ENCODE measurements at places on chromosomes 11 and 22. TPM values are rescaled to one million over a fixed set of nuclear protein-coding genes. Genes with fewer than 3 reads are reported as not detected.

DNA sequence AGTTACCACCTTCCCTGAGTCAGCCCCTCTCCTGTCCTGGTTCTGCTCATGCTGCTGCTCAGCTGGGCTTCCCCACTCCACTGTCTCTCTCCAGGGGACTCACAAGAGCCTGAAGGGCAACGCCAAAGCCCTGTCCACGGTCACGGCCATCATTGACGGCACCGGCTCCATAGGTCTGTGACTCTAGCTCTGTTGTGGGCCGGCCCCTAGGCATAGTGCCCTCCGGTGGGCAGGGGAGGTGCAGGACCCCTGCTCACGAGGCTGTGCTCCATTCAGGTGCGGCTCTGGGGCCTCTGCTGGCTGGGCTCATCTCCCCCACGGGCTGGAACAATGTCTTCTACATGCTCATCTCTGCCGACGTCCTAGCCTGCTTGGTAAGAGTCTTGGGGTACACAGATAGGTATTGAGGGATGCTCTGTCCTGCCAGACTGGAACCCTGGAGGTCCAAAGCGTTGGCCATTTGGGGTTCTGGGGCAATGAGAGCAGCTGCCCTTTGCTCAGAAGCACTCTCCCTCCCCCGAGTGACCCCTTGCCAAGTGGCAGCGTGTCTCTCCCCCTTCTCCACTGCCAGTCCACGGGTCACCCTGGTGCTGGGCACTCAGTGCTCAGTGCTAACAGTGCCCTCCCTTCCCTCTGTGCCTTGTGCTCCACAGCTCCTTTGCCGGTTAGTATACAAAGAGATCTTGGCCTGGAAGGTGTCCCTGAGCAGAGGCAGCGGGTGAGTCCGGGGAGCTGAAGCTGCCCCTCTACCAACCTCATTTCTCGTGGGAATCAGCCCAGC is 22.4 kb downstream of the SLC37A2 start:
- no peak for DNase-seq

GRCh38 chr11:1912289-1912878 is 7.1 kb upstream of the TNNT3 start:
- peak; percentile 80 for DNase-seq

DNA sequence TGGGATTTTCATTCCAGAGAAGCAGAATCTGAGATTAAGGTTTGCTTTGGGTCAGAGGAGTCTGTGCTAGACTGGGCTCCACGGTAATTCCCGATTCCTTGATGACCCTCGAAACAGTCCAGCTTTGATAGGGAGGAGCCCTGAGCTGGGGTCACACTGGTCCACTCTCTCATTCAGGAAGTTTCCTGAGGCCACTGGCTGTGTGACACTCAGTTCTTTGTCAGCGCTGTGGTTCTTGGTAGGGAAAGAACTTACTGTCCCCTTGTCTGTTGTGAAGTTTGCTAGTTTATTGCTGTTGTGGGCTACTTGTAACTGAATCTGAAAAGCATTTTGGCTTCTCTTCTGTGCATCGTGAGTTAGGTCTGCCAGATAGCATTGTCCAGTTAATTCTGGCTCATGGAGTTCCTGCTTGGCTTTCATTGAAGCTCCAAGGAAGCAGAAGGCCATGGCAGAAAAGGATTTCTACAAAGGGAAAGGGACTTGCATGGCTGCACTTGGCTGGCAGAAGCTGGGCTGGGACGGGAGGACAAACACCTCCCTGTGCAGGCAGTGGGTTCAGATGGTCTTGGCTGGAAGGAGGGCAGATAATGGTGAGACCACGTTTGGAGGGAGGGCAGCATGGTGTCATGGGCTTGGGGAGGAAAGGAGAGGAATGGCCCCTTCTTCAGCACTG is 23.3 kb downstream of the BCR start:
- no peak for DNase-seq

DNA sequence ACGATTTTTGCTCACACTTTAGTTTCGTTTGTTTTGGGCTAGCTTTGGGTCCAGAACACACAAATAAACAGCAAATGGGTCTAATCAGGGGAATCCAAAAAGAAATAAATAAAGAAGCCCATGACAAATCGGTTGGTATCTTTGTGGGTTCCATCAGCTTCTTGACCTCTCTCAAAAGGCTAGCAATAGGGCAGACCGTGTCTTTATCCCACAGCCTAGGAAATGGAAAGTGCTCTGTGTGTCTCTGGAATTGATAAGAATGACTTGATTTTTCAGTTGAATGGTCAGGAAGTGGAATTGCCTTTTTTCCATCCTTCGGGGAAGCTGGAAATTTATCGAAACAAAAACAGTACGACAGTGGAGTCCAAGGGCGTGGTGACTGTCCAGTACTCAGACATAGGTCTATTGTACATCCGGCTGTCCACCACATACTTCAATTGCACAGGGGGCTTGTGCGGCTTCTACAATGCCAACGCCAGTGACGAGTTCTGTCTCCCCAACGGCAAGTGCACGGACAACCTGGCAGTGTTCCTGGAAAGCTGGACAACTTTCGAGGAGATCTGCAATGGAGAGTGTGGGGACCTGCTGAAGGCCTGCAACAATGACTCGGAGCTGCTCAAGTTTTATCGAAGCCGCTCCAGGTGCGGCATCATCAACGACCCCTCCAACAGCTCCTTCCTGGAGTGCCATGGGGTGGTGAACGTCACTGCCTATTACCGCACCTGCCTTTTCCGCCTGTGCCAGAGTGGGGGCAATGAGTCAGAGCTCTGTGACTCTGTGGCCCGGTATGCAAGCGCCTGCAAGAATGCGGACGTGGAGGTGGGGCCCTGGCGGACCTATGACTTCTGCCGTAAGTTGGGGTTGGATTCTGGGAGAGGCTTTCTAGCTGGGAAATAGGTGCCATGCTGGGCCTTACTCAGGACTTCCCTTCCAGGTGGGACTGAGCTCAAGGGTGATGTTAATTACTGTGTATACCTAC is 28.6 kb downstream of the TECTA start:
- DNase-seq: no peak

DNA sequence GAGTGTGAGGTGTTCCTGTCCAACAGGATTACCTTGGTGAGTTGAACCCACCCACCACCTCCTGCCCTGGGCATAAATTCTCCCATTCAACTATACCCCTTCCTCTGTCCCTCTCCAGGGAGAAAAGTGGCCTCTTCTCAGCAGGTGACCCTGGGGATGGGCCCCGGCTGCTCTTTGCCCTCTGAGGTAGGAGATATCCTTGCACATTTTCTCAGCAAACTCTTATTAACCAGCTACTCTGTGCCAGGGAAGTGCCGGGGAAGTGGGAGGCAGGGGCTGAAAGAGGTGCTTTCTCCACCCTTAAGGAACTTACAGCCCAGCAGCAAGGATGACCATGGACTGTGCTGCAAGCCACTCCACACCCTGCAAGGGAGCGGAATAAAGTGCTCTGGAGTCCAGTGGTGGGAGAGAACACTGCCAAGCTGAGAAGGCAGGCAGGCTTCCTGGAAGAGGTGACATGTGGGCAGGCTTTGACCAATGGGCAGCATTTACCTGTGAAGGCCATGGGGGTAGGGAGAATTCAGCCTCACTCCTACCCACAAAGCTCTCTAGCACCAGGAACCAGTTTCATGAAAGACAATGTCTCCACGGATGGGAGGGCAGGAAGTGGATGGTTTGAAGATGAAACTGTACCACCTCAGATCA is 21.9 kb upstream of the OAF start:
- no peak for DNase-seq

DNA sequence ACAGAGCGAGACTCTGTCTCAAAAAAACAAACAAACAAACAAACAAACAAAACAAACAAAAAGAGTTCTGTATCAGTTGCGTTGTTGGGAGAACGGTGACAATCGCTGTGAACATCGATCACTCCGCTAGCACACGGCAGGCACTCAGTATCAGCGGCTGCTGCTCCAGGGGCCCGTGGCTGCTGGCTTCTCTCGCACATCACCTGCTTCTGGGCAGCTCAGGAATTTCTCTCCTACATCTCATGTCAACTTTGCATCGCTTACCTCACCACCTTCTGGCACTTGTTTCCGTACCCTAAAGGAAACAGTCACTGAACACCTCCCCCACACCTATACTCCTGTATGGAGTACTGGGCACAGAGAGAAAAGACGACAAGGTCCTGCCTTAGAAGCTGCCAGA is 70.3 kb upstream of the WNT7B start:
- DNase-seq: no peak

- DNase-seq: no peak
These were observed 132.7 kb downstream of the FAT3 start for GRCh38 chr11:92357344-92357743.

GRCh38 chr11:45860348-45860747 is 13.1 kb downstream of the CRY2 start:
- no peak for DNase-seq

DNA sequence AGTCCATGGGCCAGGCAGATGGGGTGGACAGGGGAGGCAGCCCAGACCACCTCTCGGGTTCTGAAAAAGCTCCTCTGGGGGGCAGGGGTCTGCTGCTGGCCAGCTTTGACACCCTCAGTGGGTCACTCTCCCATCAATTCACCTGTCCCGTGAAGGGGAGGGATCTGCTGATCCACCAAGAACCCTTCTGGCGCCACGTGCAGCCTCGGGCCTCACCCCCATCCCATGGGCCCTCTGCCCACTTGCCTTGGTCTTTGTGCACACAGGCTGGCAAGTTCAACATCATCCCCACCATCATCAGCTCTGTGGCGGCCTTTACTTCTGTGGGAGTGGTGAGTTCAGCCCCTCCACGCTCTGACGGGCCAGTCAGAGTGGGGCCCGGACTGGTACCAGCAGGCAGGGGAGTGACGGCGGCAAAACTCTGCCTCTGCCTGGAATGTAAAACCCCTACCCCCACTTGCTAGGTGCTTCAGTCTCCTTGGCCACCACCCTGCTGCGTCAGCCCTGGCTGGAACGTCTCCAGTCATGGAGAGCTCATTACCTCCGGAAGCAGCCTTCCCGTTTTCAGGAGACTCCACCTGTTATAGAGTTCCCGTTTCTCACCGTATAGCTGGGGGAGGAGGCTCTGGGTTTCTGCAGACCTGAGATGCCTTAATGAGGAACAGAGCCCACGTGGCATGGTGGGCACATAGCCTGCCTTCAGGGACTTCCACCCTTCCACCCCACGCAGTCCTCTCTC is 12.7 kb downstream of the PRG3 start:
- no peak for DNase-seq

- DNase-seq: no peak
These were observed 3.6 kb upstream of the RRAS2 start for GRCh38 chr11:14362611-14363010.

GRCh38 chr11:46302866-46303265 is 25.4 kb downstream of the CREB3L1 start:
- DNase-seq: no peak

GRCh38 chr11:117600234-117600783 is 196.7 kb downstream of the DSCAML1 start:
- DNase-seq: no peak

The LAMTOR1 gene
- total RNA-seq: 34.1 TPM

The FXYD2 gene
- total RNA-seq: 1.5 TPM

The CALCB gene
- 0.20 TPM for total RNA-seq

The BRSK2 gene
- total RNA-seq: 0.59 TPM

The INS gene
- total RNA-seq: not detected

The TTC28 gene
- 29.0 TPM for total RNA-seq

The C11orf16 gene
- not detected for total RNA-seq

The OR51B5 gene
- 0.30 TPM for total RNA-seq

The ANO5 gene
- total RNA-seq: 3.3 TPM

The OR56A1 gene
- total RNA-seq: not detected

The P2RX6 gene
- total RNA-seq: 0.59 TPM
